DMS 273 treated with DMSO at 0.1 percent for 48 hours (cell line): ENCODE measurements at places on chromosomes 5 and 9.

DNA sequence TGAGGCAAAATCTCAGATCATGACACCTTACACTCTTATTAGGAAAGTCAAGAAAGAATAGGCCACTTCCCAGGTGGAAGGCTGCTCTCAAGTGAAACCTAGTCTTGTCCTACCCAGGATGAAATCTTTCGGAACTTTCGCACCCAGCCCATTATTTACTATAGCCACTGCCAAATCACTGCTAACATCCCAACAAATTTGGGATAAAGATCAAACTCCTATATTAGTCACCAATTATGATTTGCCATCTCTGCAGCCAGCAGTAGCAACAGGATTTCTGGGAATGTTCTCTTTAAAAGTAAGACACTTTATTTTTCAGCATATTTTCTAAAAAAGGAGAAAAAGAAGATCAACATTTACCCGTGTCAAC is 224.6 kb downstream of the GAS1 start:
- no peak for DNase-seq

DNA sequence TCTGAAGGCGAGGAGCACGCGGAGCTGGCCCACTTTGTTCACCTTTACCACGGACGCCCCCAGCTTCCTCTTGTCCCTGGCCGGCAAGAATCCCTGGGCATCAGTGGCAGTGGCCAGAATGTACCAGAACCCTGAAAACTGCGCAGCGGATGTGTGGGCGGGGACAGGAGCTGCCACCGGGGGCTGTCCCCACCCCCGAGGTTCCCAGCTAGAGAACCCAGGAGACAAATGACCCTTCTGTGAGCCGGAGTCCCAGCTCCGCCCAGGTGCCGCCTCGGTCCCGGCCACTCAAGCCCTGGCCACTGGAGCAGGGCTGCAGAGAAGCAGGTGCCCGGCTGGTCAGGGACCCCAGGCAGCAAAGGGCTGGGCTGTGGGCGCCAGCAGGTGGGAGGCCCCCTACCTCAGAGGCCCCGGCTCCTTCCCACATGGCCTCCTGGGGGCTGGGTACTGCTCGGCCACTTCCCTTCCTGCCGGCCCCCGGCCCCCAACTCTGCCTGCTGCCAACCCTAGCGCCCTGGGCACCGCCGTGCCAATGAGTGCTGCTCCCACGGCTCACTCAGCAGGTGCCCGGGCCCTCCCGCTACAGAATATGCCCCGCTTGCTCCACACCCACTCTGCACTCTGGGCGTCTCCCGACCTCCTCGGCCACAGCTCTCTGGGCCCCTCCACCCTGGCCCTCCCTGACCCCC is 713 bp downstream of the LCN10 start:
- no peak for DNase-seq

DNA sequence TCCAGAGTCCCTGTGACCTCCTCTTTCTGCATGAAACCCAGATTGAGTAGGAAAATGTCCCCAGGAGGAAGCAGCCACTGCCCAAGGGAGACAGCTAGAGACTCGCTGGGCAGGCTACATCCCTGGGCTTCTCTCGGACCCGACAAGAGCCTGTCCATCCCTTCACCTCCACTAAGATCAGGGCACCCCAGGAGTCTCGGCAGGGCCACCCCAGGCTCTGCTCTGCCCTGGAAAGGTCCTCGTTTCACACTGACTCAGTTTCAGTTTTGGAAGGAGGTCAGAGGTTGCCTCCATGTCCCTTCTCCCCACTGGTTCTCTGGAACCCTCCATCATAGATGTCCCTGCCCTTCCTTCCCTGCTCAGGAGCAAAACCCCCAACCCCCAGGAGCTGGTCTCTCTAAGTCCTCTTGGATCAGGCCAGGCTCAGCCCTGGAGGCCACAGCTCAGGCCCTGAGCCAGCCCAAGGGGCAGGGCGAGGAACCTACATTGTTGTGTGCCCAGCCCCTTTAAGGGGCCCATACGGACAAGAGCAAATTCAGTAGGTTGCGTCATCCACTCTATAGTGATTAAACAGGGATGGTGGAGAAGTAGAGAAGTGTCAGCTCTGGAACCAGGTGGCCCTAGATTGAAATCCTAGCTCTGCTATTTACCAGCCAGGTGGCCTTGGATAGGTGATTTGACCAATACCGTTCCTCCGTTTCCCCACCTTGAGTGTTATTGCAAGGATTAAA is 37.4 kb downstream of the C9orf50 start:
- no peak for DNase-seq

GRCh38 chr9:75111019-75111622 is 22.8 kb downstream of the OSTF1 start:
- DNase-seq: no peak

DNA sequence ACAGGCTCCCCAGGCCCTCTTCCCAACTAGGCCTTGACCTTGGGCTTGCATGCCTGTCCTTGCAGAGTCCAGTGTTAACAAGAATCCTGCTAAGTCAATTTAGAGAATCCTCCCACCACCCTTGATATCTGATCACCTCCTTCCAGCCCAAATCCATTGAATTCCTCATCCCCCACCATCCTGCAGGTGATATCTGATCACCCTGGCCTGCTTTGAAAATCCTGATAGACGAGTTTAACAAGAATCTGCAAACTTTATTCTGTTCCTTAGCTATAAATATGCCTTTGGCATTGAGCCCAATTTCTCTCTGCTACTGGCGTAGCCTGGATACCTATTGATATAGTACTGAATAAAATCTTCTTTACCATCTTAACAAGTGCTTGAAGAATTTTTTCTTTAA is 125.5 kb downstream of the DIRAS2 start:
- no peak for DNase-seq

- no peak for DNase-seq
Measured at GRCh38 chr9:4298255-4299004, 1.4 kb downstream of the GLIS3 start.

DNA sequence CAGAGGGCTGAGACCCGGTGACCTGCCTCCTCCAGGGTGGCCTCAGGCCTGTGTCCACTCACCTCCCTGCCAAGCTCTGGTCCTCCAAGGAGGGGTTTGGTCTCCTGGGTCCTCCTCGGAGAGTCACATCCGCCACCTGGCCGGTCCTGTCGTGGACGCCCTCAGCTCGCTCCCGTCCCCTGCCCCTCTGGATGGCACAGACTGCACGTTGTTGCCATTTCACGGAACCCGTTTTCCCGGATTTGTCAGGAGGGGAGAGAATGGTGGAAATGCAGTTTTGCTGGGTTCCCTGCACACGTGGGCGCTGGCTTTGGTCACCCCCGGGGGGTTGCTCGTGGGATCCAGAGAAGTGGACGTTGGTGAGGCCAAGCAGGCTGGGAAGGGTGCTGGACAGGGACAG is 62.7 kb downstream of the RXRA start:
- no peak for DNase-seq

DNA sequence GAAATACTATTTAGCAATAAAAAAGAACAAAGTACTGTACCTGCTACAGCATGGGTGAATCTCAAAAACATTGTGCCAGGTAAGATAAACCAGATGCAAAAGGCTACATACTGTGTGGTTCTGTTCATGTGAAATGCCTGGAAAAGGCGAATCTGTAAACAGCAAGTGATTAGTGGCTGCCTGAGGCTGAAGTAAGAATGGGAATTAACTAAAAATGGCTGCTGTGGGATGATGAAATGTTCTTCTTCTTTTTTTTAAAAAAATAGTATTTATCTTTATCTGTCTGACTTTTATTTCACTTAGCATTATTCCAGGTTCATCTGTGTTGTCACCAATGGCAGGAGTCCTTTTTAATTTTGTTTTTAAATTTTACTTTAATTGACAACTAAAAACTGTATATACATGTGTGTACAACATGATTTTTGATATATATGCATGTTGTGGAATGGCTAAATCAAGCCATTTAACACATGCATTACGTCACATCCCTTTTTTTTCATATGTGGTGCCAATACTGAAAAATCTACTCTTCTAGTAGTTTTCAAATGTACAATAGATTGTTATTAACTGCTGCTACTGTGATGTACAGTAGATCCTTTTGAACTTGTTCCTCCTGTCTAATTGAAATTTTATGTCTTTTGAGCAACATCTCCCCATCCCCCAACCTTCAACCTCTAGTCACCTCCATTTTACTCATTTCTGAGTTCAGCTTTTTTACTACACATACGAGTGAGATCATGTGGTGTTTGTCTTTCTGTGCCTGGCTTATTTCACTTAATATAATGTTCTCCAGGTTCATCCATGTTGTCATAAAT is 62.9 kb upstream of the TNFAIP8 start:
- DNase-seq: no peak

- no peak for DNase-seq
Measured at GRCh38 chr9:2292733-2293132, 277.6 kb downstream of the SMARCA2 start.

DNA sequence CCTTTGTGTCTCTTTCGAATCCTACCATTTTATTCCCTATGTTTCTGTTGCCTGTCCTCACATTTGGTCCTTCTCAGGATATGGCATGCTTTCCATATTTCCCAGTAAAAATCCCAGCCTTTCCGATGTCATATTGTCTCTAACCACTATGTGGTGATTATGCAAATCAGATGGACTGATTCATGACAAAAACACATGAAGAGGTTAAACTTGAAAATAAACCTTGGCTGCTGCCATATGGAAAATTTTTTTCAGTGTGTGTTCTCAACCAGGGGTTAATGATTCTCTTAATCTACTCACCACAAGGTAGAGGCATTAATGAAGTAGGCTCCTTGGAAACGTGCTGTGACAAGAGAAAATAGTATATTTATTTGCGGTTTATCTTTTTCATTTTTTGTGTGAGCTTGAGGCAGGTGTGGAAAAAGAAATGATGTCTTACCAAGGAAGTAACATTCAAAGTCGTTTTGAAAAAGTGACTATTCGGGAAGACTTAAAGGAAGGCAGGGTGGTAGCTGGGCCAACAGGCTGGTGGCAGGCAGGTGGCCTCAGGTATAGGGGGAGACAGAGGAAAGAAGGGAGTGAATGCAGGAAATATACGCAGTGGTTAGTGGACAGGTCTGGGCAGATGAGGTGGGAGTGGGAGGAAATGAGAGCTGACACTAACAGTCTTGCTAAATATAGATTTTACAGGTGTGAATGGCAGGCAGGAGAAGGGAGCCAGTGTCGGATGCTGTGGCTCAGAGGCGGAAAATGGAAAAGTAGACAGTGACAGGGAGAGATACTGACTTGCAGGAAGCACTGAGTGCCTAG is 46.2 kb downstream of the DMRT2 start:
- DNase-seq: no peak

DNA sequence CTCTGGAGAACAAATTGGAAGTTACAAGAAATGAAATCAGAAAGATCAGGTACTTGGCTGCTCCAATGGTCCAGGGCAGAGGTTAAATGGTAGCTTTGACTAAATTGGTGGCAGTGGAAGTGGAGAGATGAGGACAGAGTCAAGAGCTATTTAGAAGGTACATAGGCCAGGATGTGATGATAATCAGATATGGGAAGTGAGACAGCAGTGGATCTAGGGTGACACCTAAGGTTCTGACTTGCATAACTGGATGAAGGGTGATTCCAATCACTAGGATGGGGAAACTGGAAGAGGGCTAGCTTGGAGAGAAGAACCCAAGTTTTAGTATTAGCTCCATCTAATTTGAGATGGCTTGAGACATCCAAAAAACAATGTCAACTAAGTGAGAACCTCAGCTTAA is 24.0 kb upstream of the NDUFB6 start:
- no peak for DNase-seq

DNA sequence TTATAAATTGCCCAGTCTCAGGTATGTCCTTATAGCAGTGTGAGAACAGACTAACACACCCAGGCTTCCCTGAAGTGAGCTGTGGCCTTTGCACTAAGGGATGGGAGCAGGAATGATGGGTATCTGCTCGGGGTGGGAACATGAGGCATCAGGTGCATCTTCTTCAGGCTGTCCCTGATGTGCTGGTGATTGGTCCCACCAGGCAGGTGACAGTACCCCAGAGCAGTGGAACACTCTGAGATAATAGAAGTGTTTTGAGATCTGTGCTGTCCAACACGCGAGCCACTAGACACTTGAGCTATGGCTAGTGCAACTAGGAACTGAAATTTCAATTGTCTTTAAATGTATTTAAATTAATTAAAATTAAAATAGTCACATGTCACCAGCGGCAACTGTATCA is 12.8 kb upstream of the MED10 start:
- DNase-seq: no peak

DNA sequence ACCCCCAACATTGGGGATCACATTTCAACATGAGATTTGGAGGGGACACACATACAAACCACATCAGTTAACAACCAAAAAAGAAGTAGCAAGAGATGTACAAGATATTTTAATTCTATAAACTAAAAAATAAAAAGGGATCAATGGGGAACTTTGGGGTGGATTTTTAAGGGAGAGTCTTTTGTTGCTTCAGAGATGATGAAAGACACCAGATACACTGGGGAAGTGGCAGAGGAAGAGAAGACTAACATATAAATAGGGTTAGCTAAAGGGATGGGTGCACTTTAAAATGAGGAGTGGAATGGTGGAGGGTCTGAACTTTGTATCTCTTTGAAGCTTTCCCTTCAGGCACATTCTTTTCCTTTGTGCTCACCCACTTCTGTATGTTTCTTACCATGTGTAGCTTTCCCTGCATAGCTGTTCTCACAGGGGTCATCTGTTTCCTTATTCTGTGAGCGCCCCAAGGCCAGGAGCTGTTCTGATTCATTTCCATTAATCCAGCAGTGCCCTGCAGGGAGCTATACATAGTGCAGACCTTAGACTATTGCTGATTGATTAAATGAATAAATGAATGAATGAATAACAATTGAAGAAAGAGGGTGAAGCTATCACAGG is 531.6 kb upstream of the KLF4 start:
- no peak for DNase-seq

- DNase-seq: no peak
Measured at GRCh38 chr5:61796773-61797172, 464.7 kb downstream of the ZSWIM6 start.

DNA sequence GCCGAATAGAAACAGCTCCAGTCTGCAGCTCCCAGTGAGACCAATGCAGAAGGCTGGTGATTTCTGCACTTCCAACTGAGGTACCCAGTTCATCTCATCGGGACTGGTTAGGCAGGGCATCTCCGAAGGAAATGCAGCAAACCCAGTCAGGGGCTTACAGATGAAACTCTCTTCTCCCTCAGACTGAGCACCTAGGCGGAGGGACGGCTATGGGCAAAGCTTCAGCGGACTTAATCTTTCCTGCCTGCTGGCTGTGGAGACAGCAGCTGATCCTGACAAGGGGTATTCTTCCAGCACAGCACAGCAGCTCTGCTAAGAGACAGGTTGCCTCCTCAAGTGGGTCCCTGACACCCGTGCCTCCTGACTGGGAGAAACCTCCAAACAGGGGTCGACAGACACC is 330.9 kb downstream of the DNAH5 start:
- no peak for DNase-seq

- no peak for DNase-seq
Measured at GRCh38 chr9:115925424-115925823, 228.2 kb upstream of the PAPPA start.

DNA sequence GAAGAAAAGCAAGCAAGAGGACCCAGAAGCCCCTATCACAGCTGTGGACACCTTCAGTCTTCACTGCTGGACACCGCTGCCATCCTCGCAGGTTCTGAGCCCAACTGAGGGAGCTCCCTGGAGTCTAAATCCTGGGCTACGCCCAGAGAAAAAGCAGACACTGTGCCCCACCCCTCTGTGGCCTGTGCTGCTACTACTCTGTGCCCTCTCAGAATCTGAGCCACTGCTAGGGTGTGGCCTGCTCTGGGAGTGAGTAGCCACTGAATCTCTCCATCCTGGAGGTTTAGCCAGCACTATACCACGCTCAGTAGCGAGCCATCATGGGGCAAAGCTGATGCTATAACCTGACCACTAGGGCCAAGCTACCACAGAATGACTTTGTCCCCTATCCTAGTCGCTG is 338.2 kb downstream of the NPR3 start:
- DNase-seq: no peak

- DNase-seq: peak; percentile 15
Measured at GRCh38 chr5:93622240-93622885, 39.3 kb downstream of the NR2F1 start.
